ENCODE measurements at places on chromosomes 12 and 14.

GRCh38 chr12:115319446-115320040 is 635.6 kb upstream of the TBX3 start:
- no peaks in the 10 kb centered on the region for H3K4me1 ChIP-seq
- no peak overlapping the region for H3K27ac ChIP-seq
- H3K4me3 ChIP-seq, result no peak overlapping the region

DNA sequence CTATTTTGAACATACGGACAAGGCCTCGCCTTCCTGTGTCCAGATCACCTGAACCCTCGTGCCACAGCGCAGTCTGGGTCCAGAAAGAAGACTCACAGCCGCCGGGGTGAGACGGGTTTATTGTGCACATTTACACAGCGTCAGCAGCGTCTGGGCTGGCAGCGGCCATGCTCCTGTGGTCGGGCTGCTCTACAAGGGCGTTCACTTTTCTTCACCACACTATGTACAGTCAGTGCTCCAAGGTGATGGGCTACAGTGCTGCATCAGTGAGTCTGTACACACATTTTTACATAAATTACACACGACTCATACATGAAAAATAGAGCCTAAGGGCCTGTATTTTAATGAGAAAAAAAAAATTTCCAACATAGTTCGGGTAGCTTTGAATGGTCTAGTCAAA is 18.0 kb downstream of the ZFYVE21 start:
- peaks cover 5% of the 10 kb centered on the region for H3K36me3 ChIP-seq
- H3K4me1 ChIP-seq, result no peaks in the 10 kb centered on the region
- H3K27me3 ChIP-seq, result no peaks in the 10 kb centered on the region
- H3K4me3 ChIP-seq, result no peak overlapping the region
- DNase-seq, result no peak
- H3K27ac ChIP-seq, result no peak overlapping the region

DNA sequence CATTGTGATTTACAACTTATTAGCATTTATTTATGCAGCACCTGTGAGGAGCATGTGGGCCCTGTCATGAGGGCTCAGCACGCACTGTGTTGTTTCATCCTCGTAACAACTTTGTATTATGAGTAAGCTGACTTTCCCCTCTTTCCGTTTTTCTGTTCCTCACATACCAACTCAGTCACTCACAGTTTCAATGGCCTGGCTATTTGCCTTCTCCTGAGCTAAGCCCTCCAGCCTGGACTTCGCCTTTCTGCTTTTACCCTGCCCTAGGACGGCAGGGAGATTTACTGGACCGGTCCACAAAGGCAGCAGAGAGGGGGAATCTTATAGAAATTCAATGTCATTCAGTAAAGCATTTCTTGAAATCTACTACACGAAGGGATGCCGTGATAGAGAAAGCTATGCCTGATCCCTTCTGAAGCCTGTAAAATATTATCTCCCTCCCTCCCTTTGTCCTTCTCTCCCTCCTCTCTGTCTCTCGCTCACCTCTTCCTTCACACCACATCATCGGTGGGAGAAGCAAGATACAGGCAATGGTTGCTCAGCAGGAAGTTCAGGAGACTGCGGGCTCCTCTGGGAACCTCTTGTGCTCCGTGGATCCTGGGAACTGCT is 219.2 kb upstream of the TBX3 start:
- no peak overlapping the region for H3K27ac ChIP-seq
- no peak overlapping the region for H3K4me3 ChIP-seq
- no peak for DNase-seq
- H3K36me3 ChIP-seq, result no peaks in the 10 kb centered on the region
- H3K27me3 ChIP-seq, result no peaks in the 10 kb centered on the region

- no peaks in the 10 kb centered on the region for H3K4me1 ChIP-seq
- no peak overlapping the region for H3K4me3 ChIP-seq
- no peak for DNase-seq
These were observed 1.9 kb upstream of the SLCO1A2 start for GRCh38 chr12:21336656-21337055.

DNA sequence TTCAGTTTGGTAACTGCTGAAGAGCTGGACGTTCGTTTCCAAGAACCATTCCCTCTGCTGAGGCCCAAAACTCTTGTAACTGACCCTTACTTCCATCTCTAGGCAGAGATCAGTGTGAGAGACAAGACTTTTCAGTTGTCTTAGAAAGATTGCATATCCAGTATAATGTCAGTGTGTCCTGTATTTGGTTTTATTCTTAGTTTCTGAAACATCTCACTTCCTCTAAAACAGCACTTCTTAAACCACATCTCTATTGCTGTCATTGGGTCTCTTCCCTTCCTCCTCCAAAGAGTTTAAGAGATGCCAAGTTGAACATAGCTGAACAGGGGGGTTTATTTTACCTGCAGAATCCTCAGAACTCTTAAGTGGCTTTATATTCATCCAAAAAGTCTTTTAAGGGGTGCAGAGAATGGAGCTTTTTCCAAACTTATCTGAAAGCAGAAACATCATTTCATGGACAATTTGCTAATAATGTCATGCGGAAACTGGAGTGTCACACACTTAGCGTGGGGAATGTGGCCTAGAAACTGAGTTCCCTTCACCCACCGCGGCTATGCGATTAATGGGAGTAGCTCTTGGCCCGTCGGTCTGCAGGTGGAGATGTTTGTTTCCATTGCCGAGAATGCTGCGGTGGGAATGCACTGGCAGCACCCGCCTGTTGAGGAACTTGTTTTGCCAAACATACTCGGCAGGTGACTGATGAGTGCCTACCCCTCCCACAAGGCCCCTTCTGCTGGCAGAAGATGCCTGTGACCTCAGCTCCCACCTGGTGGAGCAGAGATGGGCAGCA is 148.2 kb downstream of the ADGRD1 start:
- no peak overlapping the region for H3K27ac ChIP-seq
- no peak for DNase-seq
- no peak overlapping the region for H3K4me3 ChIP-seq
- no peaks in the 10 kb centered on the region for H3K36me3 ChIP-seq
- peaks cover 7% of the 10 kb centered on the region for H3K4me1 ChIP-seq
- no peaks in the 10 kb centered on the region for H3K27me3 ChIP-seq

DNA sequence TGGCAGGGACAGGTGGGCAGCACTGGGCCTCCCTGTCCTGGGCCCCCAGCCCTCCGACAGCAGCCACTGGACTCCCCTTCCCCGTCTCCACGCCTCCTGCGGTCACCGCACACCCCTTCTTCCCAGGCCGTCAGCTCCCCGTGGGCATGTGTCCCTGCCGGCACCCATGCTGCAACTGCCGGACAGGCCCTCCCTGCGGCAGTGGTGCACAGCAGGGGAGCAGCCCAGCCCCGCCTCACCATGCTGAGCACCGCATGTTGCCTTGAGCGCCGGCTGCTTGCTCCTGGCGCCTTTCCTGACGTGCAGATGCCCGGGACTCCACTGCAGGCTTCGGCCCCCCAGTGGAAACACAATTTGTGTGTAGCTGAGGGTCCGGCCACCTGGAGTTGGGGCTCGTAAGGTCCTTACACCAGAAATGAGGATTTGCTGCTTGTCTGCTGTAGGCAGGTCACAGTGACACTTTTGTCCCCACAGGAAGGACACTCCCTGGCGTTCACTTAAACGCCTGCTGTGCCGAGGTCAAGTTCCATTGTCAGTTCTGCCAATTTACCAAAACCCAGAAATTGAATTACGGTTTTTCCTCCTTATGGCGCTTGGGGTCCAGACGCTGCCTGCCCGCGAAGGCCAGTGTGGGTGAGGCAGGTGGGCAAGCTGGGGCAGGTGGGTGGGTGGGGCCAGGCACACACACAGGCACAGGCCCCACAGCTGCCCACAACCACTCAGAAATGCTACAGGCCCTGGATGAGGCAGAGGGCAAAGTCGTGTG is 28.2 kb upstream of the MMP17 start:
- no peak overlapping the region for H3K27ac ChIP-seq
- H3K4me1 ChIP-seq, result no peaks in the 10 kb centered on the region
- no peaks in the 10 kb centered on the region for H3K27me3 ChIP-seq
- no peak overlapping the region for H3K4me3 ChIP-seq

GRCh38 chr14:68652433-68652690 is 140.5 kb downstream of the ZFP36L1 start:
- no peaks in the 10 kb centered on the region for H3K27me3 ChIP-seq
- H3K4me3 ChIP-seq, result no peak overlapping the region
- H3K4me1 ChIP-seq, result peaks cover 5% of the 10 kb centered on the region
- H3K36me3 ChIP-seq, result no peaks in the 10 kb centered on the region
- no peak overlapping the region for H3K27ac ChIP-seq

DNA sequence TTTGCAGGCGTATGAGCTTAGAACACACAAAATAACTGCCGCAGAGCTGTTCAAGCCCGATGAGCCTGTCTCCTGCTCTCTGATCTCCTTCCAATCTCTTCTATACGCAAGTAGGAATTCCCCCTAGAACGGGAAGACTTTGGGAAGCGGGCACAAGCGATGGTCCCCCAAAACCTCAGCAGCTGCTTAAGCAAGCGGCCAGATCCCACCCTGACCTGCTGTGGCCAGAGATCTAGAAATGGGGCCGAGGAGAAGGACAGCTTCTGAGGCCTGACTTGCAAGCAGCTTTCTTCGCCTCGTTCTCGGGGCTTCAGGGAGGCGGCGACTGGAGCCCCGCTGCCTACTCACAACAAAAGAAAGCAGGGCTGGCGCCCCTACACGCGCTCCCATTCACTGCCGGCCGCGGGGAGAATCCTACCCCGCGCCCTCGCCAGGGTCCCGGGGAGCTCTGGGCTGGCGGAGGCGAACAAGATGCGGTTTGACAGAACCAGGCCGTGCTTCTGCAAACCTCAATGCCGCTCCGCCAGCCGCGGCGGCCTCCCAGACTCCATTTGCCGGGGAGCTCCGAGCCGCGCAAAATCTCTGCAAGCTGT is 922 bp downstream of the TBX5 start:
- peaks cover 88% of the 10 kb centered on the region for H3K27me3 ChIP-seq
- H3K36me3 ChIP-seq, result peaks cover 4% of the 10 kb centered on the region
- no peak overlapping the region for H3K4me3 ChIP-seq
- no peak for DNase-seq
- H3K27ac ChIP-seq, result no peak overlapping the region

GRCh38 chr14:99675951-99676350 is 8.1 kb upstream of the CYP46A1 start:
- no peak for DNase-seq
- peaks cover 4% of the 10 kb centered on the region for H3K36me3 ChIP-seq
- no peak overlapping the region for H3K4me3 ChIP-seq
- peaks cover 29% of the 10 kb centered on the region for H3K4me1 ChIP-seq
- H3K27me3 ChIP-seq, result peaks cover 3% of the 10 kb centered on the region

GRCh38 chr12:71967211-71967610 is 28.6 kb downstream of the TPH2 start:
- no peak overlapping the region for H3K4me3 ChIP-seq
- no peak overlapping the region for H3K27ac ChIP-seq
- H3K27me3 ChIP-seq, result peaks cover 19% of the 10 kb centered on the region
- H3K36me3 ChIP-seq, result no peaks in the 10 kb centered on the region
- no peak for DNase-seq
- H3K4me1 ChIP-seq, result no peaks in the 10 kb centered on the region

GRCh38 chr14:100727086-100727872 is 587 bp downstream of the DLK1 start:
- no peak overlapping the region for H3K27ac ChIP-seq
- no peaks in the 10 kb centered on the region for H3K36me3 ChIP-seq
- H3K4me1 ChIP-seq, result no peaks in the 10 kb centered on the region
- H3K27me3 ChIP-seq, result peaks cover 35% of the 10 kb centered on the region
- DNase-seq, result no peak

DNA sequence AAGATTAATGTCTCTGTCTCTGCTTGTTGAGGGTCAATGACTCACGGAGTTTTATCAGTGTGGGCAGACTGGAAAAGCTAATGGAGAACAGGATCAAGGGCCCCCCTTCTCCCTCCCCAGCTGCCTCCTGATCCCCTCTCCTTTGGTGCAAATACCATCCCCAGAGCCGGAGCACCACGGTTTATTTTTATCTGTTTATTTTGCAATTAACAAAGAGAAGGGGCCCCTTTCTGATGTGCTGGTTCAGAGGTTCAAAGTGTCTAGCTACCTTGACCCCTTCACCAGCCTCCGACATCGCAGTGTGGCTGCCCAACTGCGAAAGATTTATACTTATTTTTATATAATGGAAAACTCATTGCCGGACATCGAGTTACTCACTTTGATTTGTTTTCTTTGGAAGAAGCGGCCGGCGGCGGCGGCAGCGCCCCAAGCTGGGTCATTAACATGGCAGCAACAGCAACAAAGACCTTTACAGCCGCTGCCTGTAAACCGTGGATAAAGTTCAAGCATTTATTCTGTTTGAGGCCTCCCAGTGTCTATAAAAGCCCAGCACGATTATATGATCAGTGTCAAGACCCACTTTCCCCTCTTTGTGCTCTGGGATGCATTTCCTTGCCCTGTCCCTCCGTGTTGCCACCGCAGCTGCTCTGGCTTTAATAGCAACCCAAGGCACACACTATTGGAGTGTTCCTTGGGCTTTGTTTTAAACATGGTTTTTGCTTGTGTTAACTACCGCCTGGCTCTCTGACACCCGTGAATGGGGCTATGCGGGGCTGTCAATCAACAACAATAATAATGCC is 47.4 kb upstream of the PARP11 start:
- H3K27me3 ChIP-seq, result peaks cover 18% of the 10 kb centered on the region
- DNase-seq, result no peak
- no peaks in the 10 kb centered on the region for H3K36me3 ChIP-seq
- H3K4me3 ChIP-seq, result no peak overlapping the region

DNA sequence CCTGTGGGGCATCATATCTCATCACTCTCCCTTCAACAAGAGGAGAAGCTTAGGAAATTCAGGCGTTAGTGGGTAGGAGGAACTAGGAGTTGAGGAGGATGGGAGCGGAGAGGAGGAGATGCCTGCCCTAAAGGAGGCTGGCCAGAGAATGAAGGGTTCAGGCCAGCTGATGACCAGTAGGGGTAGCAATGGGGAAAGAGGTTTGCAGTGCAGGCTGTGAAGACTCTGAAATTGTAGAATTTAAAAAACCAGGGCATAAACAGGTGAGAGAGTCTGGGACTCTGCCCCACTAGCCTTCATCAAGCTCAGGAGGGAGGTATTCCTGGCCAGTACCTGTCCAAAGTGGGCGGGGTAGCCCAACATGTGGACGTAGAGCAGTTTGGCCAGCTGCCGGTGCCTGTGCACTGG is 809 bp downstream of the AP1G2 start:
- H3K27me3 ChIP-seq, result no peaks in the 10 kb centered on the region
- H3K4me1 ChIP-seq, result peaks cover 46% of the 10 kb centered on the region
- peak overlapping the region; percentile 100 for H3K4me3 ChIP-seq
- H3K27ac ChIP-seq, result peak overlapping the region; percentile 96

DNA sequence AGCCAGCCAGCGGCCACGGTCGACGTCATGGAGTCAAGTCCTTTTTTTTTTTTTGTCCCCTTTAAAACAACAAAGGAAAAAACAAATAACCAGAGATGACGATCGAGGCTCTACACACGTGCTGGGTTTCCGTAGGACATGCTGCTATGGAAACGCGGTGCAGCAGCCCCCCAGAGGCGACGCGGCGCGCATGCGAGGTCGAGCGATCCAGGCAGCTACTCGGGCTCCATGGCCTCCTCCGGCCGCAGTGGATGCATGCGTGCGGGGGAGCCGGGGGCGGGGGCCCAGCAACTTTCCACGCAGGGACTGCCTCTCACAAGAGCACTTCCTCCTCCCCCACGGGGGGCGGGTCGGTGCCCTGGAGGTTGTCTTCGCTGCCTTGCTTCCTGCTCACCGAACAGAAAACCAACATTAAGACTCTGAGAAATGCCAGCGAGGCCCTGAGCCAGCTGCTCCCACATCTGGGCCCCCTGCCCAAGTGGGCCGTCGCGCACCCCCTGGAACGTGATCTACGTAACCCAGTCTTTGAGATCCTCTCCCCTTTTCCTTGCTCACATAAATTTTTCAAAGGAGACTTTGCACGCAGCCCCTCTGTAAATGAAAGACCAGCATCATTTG is 30.7 kb downstream of the P2RX4 start:
- H3K27me3 ChIP-seq, result no peaks in the 10 kb centered on the region
- peaks cover 47% of the 10 kb centered on the region for H3K36me3 ChIP-seq
- H3K4me1 ChIP-seq, result peaks cover 43% of the 10 kb centered on the region
- peak overlapping the region; percentile 43 for H3K4me3 ChIP-seq
- peak overlapping the region; percentile 78 for H3K27ac ChIP-seq

Data from activated CD4-positive, alpha-beta memory T cell treated with anti-CD3 and anti-CD28 coated beads, Interleukin-2, amount 10 ng/mL, durations not matched to agents 7 days and 5 days (primary cell).